ENCODE measurements at places on chromosomes 3 and 15.

DNA sequence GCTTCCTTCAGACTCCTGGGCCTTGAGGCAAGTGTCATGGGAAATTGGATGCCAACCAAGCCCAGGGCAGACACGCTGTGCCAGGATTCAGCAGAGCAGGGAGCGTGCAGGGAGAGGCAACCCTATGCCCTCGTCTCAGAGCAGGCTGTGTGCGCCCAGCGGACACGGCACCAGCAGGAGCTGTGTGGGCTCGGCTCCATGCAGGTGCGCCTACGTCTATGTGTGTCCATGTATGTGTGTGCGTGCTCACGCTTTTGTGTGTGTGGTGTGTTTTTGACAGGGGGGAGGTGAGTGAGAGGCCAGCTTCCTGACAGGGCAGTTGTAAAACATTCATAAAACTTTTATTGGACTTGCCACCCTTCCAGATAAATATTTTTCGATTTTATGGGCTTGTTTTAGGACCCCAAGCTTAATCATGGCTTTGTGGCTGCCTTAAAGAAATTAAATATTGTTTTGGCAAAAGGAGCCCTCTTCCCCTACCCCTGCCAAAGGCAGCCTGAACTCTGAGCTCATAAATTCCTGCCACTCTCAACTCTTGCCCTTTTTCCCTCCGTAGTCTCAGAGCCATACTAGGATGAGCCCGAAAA, 84.4 kb downstream of the DNAJB8 start:
- DNase-seq: no peak

- no peak for DNase-seq
Measured at GRCh38 chr15:32908135-32908801, 190.5 kb downstream of the GREM1 start.

GRCh38 chr3:26592451-26592850, 30.1 kb upstream of the LRRC3B start:
- no peak for DNase-seq

GRCh38 chr3:138450181-138450580, 15.8 kb downstream of the ESYT3 start:
- no peak for DNase-seq

- DNase-seq: no peak
Measured at GRCh38 chr15:101528108-101528916, 38.8 kb upstream of the PCSK6 start.

GRCh38 chr3:60870396-60870795, 380.9 kb downstream of the FHIT start:
- DNase-seq: no peak

- no peak for DNase-seq
Measured at GRCh38 chr3:8307545-8308110, 194.0 kb upstream of the LMCD1 start.

GRCh38 chr3:123481071-123481470, 32.2 kb upstream of the ADCY5 start:
- no peak for DNase-seq

- DNase-seq: no peak
Measured at GRCh38 chr3:48708481-48708889, 8.5 kb downstream of the IP6K2 start.

DNA sequence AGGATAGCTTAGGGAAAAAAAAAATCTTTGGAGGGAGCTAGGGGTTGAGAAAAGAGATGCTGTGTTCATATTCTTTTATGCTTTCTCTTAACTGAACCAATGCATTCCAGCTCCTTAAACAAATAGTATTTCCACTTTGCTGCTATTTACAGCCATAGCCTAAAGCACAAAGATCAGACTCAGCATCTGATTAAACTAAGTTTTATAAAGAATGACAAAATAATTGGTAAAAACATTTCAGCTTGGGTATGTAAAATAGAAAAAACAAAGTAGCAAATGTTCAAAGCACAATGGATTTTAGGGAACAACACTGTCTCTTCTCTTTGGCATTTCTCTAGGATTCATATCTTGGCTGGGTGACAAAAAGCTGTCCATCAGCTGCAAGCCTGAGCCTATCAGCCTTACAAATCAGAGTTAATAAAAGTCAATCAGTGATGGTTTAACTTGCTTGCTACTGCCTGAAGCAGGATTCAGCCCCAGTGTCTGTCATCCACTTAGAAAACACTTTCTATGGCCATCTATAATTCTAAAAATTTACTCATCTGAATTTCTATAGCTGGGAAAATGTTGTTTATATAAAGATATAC, 232.1 kb upstream of the CDIN1 start:
- no peak for DNase-seq

DNA sequence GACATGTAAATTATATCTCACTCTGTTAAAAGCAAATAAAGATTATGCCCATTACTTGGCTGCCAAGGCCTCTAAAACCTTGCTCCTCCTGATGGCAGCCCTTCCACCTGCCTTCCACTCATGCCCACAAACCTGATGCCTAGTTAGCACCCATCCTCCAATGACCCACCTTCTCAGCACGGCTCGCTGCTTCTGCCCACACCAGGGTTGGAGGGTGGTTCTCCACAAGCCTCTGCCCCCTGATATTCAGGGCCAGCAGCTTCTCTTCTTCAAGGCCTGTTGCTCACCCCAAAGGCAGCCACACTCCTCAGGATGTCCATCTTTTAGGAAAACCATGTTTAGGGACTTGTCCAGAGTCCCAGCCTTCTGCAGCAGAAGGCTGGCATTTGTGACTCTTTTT, 263.4 kb upstream of the TLE3 start:
- DNase-seq: no peak
